ENCODE measurements at places on chromosomes 2 and 18.

GRCh38 chr2:197028230-197028629 lies 101.7 kb upstream of the PGAP1 start:
- DNase-seq: no peak

DNA sequence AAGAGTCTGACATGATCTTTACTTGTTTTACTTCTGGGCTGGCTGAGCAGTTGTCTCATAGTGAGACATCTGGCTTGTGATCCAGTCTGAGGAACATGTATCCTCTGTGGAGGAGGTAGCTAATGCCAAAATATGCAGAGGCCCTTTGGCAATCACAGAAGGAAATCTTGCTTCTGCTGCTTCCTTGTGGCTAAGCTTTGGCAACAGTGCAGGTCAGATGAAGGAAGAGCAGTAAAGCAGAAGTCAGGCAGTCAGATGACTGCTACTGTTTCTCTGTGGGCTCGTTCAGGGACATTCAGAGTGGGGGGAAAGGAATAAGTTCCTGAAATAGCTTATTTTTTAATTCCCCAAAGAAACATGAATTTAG lies 22.3 kb downstream of the DOK1 start:
- peak; percentile 90 for DNase-seq

DNA sequence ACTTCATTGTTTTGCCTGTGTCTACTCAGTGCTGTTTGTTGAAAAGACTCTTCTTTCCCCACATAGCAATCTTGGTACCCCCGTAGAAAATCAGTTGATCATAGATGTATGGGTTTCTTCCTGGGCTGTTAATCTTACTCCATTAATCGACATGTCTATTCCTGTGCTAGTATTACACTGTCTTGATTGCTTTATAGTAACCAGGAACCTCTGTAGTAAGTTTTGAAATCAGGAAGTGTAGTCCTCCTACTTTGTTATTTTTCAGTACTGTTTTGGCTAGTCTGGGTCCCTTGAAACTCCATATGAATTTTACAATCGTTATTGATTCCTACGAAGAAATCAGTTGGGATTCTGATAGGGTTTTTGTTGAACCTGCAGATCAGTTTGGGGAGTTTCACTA lies 78.8 kb upstream of the FAM136A start:
- DNase-seq: no peak

DNA sequence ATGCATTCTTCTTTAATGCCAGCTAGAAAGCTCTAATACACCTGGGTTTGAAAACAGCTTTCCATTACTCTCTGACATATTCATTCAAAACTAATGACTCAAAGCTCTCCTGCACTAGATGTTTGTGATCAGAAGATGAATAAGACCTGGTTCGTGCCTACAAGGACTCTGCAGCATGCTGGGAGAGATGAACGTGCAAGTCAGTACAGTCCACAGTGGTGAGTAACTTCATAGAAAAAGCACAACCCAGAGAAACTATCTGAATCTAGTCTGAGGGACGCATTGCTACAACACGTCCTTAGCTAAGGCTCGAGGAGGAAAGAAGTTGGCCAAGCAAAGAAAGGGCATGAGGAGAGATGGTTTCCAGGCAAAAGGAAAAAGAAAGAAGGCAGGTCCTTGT lies 234.3 kb downstream of the OSR1 start:
- no peak for DNase-seq

DNA sequence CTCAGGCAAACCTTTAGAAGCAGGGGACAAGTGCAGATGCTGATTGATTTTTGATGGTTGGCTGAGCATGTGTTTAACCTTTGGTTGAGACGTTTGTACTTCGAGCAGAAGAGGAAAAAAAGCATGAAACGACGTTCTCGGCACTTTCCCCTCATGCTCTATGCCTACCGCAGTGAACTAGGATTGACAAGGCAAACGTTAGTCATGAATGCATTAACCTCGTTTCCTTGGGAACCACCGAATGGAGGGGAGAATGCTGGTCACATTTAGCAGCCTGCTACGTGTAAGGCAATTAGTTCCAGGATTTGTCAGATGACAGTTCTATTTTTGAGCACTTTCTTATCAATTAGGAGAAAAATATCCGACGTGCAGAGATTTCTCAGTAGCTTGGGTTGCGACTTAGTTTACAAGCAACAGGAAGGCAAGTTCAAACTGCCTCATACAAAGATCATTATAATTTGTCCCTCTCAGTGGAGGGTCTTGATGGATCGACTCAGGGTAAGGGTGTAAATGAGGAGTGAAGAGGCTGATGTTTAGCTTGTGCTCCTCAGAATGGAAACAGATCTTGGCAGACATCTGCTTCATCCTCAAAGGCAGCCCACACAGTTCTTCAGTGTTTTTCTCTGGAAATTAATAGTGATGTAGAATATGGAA lies 47.4 kb upstream of the GPR45 start:
- DNase-seq: no peak

DNA sequence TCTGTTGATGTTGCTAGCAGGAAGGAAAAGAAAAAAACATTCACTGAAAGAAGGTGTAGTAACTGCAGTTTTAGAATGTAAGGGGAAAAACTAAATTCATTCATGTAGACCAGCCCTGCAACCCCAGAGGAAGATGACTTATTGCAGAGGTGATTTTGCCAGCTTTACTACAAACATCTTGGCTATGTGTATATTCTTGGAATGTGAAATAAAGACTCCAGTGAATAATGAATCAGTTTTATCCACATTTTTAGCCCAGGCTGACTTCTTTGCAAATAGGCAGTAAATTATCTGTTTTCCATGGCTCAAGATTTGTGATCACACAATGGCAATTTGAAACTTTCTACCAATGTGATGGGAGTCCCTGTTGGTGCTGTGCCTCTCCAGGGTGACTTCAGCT lies 206.1 kb upstream of the SETBP1 start:
- DNase-seq: no peak

DNA sequence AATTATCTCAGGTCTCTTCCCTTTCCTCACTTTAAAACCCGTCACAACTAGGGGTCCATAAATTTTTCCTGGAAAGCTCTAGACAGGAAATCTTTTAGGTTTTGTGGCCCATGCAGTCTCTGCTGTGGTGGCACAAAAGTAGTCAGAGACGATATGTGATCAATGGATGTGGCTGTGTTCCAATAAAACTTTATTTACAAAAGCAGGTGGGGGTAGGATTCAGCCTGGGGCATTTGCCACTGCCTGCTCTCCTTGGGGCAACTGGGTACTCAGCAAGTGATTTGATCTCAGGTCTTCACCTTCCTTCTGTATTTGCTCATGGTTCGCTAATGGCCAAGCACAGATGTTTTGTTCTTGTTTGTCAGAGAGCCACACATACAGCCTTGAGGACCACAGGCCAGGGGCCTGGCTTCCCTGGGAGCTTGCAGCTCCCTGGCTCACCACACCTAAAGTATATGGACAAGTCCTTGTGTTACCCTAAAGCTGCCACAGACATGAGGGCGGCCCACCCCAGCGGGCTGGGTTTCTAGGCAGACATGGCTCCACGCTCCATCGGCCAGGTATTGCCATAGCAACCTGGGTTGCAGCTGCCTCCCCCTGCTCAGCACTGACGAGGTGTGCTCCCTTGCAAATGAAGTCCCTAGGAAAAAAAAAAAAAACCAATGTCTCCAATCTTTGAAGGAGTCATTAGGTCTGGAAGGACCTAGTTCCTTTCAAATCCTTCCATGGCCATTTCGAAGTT lies 89.7 kb upstream of the YWHAQ start:
- DNase-seq: no peak

GRCh38 chr2:143132355-143132754 lies 3.1 kb downstream of the ARHGAP15 start:
- peak; percentile 77 for DNase-seq

DNA sequence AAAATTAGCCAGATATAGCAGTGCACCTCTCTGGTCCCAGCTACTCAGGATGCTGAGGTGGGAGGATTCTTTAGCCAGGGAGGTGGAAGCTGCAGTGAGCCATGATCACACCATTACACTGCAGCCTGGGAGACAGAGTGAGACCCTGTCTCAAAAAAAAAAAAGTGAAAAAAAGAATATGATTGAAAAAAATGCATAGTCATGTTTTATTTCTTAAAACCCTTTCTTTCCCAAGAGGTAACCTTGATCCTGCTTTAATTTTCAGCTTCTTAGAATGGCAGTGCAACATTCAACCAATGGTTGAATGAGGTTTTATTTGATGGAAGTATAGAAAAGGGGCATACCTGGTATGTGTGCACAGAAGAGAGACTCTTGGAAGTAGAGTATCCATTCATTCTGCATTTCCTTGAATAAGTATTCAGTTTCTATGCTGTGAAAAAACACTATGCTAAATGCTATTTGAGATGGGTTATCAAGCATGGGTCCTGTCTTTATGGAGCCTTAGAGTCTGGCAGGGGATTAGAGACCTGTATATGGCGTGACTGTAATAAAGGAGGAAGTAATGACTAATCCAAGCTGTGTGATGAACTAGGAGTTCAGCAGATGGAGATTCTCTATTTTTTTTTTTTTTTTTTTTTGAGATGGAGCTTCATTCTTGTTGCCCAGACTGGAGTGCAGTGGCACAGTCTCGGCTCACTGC lies 146.3 kb downstream of the WDSUB1 start:
- DNase-seq: peak; percentile 86

DNA sequence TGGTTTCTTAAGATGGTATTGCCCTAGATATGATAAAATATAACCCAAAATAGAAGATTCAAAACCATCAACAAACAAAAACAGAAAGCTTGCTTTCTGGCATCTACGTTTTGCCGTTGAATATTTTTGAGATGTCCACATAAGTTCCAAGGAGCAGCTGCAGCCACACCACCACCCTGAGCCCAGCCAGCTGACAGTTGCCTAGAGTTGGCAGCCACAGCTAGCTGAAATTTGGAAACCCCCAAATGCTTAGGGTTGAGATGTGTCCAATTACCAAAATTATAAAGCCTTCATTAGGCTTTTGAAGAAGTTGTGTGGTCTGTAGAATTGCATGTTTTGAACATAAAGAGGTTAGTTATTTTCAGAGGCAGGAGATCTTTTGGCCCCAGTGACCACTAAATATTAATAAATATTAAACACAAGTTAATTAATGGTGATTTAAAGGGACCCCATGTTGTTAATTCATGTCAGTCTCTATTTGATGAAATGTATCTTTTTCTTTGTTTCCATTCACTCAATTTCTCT lies 118.1 kb upstream of the DTNA start:
- no peak for DNase-seq

GRCh38 chr2:85875350-85876050 lies 13.3 kb downstream of the ST3GAL5 start:
- DNase-seq: peak; percentile 20

DNA sequence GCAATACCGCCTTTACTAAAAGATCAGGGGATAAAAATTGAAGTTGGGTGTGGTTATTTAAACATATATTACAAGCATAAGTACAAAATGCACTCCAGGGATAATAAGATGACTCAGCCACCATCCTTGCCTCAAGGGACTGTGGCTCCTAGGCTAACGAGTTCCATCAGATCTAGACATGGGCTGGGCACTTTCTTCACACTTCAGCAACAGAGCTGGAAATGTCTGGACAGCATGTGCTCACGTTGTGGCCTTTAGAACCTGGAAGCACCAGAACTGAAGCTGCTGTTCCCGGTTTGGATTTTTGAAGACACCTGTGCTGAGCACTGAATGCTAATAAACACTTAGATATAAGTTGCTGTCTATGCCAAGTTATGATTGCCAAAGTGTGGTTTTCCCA lies 384.2 kb upstream of the SALL3 start:
- DNase-seq: no peak

GRCh38 chr2:196142825-196143224 lies 28.6 kb downstream of the STK17B start:
- DNase-seq: no peak

- no peak for DNase-seq
Measured at GRCh38 chr2:151845481-151845880, 17.3 kb upstream of the ARL5A start.

GRCh38 chr2:195642679-195643068 lies 14.4 kb upstream of the SLC39A10 start:
- DNase-seq: no peak

- no peak for DNase-seq
Measured at GRCh38 chr2:79792090-79792489, 279.2 kb downstream of the CTNNA2 start.

- DNase-seq: no peak
Measured at GRCh38 chr2:25491966-25492532, 150.3 kb upstream of the DNMT3A start.
